ENCODE measurements at places on chromosomes 3 and 15.

GRCh38 chr15:44159492-44159891 lies 35.6 kb downstream of the FRMD5 start:
- DNase-seq = no peak

- peak; percentile 20 for DNase-seq
Observed at GRCh38 chr3:133930341-133930933, 34.8 kb upstream of the RAB6B start.

DNA sequence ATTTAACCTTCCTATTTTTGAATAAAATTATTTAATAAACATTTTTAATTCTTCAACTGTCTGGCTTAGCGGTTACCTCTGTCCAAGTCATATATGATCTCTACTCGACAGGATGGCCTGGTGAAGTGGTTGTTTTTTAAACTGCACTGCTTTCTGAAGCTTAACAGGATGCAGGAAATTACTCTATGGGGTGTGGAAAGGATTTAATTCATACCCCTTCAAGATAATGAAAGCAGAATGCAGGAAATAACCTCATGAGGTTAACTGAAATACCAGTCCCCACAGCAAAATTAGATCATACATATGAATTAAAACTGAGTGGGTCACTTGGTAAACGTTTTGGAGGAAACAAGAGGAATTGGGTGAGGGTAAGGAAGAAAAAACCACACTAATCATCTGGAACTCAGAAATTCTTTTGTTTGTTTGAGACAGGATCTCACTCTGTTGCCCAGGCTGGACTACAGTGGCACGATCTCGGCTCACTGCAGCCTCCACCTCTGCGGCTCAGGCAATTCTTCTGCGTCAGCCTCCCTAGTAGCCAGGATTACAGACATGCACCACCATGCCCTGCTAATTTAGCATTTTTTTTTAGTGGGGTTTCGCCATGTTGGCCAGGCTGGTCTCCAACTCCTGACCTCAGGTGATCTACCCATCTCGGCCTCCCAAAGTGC lies 50.1 kb downstream of the LYSMD4 start:
- no peak for DNase-seq

DNA sequence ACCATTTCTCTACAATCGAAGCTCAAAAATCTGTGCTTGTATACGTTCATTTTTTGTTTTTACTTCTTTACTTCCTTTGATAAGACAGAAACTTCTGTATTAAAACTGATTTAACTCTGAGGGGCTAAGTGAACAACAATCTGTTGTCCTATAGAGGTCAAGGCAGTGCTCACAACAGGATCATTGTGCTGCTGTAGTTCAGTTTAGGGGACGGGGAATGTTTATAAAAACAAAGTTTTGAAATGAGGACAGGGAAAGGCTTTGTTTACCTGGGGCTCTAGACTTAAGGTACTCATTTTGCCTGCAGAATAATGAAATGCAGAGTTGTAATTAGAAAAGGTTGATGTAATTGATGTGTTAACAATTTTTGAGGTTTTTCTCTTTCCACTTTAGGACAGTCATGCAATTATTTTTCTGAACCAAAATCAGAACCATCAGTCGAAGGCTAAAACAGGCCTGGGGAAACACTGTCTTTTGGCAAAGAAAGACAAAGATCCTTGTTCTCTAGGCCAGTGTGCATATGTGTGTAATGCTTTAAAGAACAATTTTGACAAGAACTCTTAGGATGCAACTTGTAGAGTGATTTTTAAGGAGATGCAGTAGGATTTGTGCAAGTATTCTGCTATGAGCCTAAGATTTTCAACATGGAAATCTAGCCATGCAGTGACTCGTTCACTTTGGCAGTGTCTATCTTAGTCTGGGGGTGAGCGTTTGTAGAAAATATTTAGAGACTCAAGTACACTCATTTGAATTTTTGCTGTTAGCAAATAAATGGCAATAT lies 165.2 kb downstream of the PGPEP1L start:
- no peak for DNase-seq

DNA sequence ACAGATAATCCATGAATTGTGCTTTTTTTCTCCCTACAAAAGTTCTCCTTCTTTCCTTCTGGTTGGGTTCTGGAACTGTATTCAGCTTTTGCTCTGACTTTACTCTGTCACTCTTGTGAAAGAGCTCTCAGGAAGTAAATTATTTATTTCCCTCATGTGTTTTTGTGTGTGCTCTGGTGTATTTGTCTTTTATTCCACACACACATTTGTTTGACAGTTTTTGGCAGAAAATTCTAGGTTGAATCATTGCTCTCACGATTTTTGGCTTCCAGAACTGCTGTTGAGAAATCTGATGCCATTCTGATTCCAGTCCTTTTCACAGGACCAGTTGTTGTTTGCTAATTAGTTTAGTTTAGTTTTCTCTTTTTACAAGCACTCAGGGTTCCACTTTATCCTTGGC lies 172.8 kb downstream of the PLCH1 start:
- no peak for DNase-seq

Data from NCI-H510A treated with DMSO at 0.1 percent for 48 hours (cell line).